ENCODE measurements at places on chromosomes 5 and 9. TPM values are rescaled to one million over a fixed set of nuclear protein-coding genes. Genes with fewer than 3 reads are reported as not detected.

The PPP6C gene
- total RNA-seq = 25.2 TPM

The LRRC14B gene
- total RNA-seq = not detected

The AJM1 gene
- 3.5 TPM for total RNA-seq

The NUTM2G gene
- total RNA-seq = not detected

The SLC36A2 gene
- not detected for total RNA-seq

The CCNI2 gene
- 0.20 TPM for total RNA-seq

The PPP3R2 gene
- not detected for total RNA-seq

The MCTP1 gene
- total RNA-seq = 8.9 TPM

The CDX1 gene
- total RNA-seq = not detected

The PCDHGB2 gene
- 0.09 TPM for total RNA-seq

The RACK1 gene
- 4,315 TPM for total RNA-seq

The SCAI gene
- total RNA-seq = 0.78 TPM

The P4HA2 gene
- total RNA-seq = 43.8 TPM

The PLEKHG4B gene
- total RNA-seq = 0.56 TPM

The CNTFR gene
- total RNA-seq = 0.20 TPM

The PCDHA13 gene
- total RNA-seq = 0.04 TPM

The ZNF462 gene
- 5.9 TPM for total RNA-seq

The RIGI gene
- total RNA-seq = 3.8 TPM

The DDX4 gene
- not detected for total RNA-seq

The TTC16 gene
- not detected for total RNA-seq

The INSL6 gene
- total RNA-seq = not detected

The GRM6 gene
- total RNA-seq = not detected

The TPM2 gene
- 633 TPM for total RNA-seq

The LPAR1 gene
- 10.2 TPM for total RNA-seq

The ADAMTS13 gene
- total RNA-seq = 0.49 TPM

The TAL2 gene
- total RNA-seq = not detected

All from A549 treated with DMSO at 1 μM for 4 hours (cell line).